ENCODE measurements at places on chromosomes 2 and 18.

DNA sequence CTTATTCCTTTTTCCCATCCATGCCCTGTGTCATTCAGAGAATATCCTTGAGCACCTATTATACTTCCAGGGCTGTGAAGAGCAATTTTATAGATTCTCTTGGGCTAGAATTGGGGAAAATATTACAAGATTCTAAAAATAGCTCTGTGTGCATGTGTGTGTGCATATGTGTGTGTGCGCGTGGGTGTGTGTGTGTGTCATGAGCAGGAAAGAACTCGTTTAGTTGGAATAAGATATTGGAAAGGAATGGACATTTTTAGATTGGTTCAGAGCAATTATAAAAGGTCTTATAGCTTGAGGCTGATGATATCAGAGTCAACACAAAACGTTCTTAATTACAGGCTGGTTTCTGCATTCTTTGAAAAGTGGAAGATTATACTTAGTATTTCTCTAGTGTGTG, 212.1 kb upstream of the COPS8 start:
- DNase-seq, result no peak

GRCh38 chr2:167310442-167310841, 422.2 kb downstream of the XIRP2 start:
- DNase-seq, result no peak

GRCh38 chr2:64913357-64913869, 75.8 kb upstream of the SLC1A4 start:
- no peak for DNase-seq

- DNase-seq, result peak; percentile 62
These were observed 787 bp upstream of the ADGRF3 start for GRCh38 chr2:26347286-26347865.

- no peak for DNase-seq
These were observed 33.1 kb downstream of the GPC1 start for GRCh38 chr2:240468303-240469238.

- no peak for DNase-seq
These were observed 18.7 kb upstream of the NCKAP5 start for GRCh38 chr2:133586978-133587377.

DNA sequence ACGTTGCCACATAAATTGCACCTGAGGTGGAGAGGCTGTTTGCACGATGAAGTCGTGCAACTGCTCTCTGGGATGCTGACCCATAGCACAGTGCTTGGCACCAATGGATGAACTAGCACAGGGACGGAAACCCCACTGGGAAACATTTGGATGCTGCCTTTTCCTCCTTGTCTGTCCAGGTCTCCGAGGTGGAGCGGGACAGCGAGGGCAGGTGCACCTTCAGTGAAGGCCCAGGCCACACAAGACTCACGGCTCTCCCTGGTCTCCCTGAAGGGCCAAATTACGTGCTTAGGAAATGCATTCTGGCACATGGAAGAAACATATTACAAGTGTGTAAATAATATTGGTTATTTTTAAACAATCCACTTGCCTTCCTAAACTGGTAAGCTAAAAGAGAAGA, 70.3 kb downstream of the TPO start:
- no peak for DNase-seq

DNA sequence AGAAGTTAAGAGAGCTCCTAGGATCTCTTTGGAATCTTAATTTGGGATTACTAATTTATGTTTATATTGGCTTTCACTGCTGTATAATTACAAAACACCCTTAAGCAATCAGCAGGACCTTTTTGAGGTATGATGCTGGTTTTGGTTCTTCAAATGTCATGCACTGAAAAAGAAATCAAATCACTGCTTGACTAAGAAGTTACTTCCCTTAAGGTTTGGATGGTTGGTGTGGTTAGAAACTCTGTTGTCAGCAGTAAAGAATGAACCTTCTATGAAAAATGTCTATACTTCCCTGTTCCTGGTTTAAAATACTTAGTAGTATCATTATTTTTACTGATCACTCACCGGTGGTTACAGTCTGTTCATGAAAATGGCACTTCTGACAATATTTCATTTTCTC, 5.5 kb downstream of the COLEC12 start:
- no peak for DNase-seq

- no peak for DNase-seq
These were observed 529.6 kb downstream of the NR4A2 start for GRCh38 chr2:155802888-155803287.

DNA sequence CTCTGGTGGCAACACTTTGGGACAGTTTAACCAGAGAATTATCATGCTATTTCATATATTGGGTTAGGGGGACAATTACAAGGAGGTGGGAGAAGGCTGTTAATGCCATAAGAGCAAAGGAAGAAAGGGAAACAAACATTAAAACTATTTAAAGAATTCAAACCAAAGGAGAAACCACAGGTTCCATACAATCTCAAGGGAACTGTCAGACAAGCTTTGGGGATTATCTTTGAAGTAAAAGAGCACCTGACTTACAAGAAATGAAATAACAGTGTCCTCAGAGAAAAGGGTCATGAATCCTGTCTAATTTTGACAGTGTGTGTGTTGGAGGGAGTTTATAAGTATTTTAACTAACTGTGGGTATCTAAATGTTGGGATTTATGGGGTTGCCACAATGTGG, 44.4 kb downstream of the CERS6 start:
- DNase-seq, result peak; percentile 60

DNA sequence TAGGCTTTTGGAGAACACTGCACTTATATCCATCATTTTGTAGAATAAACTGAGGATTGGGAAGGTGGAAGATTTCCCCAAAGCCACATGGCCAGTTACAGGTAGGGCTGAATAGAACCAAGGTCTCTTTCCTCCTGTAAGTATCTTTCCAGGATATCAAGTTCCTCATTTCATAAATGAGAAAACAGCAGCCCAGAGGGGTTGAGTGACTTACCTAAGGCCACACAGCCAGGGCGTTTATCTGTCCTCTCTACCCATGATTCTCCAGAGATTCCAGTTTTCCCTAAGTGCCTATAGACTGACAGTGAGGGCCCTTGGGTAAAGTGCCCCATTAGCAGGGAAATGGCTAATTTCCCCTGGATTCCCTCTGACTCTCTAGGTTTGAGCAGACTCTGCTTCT, 132.3 kb upstream of the SKOR2 start:
- DNase-seq, result no peak

DNA sequence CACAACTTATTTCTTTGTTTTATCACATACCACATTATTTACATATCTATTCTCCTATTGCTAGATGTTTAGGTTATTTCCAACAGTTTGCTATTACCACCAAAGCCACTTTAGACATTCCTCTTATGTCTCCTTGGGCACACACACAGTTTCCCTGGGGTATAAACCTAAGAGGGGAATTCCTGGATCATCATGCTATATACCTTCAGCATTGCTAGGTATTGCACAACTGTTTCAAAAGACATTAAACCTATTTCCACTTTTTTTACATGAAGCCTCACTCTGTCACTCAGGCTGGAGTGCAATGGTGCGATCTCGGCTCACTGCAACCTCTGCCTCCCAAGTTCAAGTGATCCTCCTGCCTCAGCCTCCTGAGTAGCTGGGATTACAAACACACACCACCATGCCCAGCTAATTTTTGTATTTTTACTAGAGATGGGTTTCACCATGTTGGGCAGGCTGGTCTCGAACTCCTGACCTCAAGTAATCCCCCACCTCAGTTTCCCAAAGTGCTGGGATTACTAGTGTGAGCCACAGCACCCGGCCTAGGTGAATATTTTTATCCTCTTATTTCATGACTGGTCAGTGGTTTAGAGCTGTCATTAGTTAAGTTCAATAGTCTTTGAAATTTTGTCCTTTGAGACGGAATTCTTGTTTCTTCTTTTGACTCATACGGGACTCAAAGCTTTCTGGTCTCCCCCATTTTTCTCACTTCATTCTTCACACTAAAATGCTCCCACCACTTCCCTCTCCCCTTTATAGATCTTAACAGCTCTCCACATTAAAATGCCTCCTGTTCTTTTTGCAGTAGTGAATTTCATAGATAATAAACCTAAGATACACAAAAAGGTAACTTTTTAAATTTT, 30.3 kb downstream of the SULT1C4 start:
- DNase-seq, result peak; percentile 54

- no peak for DNase-seq
These were observed 34.3 kb downstream of the AFF3 start for GRCh38 chr2:100107906-100108647.

- peak; percentile 69 for DNase-seq
These were observed 286.7 kb upstream of the VRK2 start for GRCh38 chr2:57759822-57760300.

DNA sequence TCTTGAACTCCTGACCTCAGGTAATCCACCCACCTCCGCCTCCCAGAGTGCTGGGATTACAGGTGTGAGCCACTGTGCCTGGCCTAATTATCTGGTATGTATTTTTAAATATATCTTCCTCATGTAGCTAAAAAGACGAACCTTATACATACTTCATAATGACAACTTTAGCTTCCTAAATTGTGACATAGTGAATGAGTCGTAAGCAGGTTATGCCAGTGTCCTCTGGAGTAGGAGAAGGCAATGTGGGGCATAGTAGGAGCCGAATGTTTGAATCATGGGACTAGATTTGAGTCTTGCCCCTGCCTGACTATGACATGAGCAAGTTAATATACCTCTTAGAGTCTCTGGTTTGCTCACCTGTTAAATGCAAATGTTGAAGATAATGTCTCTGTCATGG, 95.8 kb upstream of the FOSL2 start:
- peak; percentile 29 for DNase-seq

DNA sequence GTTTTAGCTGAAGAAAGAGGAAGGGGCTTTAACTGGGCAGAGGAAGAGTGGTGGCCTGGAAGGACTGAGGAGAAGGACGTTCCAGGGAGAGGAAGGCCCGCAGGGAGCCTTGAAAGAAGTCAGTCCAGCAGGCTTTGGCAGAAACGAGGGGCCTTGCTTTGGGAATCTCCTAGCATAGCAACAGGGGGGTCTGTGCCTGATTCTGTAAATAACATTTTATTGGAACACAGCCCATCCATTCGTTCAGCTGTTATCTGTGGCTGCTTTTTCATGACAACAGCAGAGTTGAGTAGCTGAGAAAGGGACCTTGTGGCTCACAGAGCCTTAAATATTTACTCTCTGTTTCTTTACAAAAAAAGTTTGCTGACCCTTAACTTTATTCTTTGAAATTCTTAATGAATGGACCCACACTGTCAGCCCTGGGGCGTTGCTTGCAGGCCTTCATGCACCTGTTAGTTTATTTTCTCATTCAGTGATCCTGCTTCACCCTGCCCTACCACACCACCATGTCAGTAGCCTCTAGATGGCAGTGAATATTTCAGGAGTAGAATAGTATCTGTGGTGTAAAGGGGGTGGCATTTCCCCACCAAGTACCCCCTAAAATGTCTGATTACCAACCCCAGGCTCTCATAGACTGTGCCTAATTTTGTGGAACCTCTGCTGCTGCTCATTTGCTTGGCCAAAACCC, 61.0 kb downstream of the MGAT5 start:
- DNase-seq, result no peak

DNA sequence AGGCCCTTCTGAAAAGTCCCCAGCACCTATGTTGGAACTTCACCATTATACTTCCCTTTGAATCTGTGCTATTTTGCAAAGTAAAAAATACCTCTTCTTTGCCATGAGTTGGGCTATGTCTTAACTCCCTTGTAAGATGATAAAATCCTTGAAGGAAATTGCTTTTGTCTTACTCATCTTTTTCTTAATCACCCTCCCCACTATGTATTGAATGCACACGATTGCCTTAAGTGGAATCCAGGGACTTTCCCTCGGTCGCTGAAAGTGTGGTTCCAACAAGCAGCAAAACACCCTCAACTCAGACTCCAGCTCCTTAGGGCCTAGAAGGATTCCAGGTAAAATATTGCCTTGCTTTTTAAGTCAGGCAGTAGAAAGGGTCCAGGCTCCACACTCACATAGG, 173.2 kb upstream of the ARL4C start:
- peak; percentile 95 for DNase-seq

DNA sequence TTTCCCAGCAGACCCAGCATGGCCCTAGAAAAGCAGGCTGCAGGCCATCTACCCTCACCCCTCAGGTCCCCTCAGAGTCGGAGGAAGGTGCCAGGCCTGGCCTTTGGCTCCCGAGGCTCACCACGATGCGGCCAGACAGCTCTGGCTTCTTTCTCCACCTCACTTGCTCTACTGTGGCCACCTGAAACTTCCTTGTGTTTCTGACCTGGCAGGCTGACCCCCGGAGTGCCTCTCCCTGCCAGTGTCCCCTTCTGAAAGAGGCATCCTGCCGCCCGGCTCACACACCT, 375.0 kb upstream of the HS6ST1 start:
- no peak for DNase-seq

DNA sequence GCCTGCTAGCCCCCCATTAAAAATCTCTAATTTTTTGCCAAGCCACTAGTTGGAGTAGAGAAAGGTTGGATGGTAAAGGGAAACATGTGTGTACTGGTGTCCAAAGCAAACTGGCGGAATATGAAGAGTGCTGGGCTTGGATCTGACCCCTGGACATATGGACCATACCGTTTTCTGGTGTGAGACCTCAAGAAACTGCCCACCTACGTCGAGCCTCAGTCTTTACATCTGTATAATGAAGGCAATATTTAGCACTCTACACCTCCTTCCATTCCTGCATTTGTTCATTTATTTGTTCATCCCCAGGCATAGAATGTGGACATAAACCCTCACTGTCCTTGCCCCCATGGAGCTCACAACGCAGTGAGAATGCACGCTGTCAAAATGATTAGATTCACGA, 142.4 kb downstream of the RHBDD1 start:
- no peak for DNase-seq

GRCh38 chr18:75070625-75071483, 138.1 kb downstream of the PTGR3 start:
- peak; percentile 89 for DNase-seq

DNA sequence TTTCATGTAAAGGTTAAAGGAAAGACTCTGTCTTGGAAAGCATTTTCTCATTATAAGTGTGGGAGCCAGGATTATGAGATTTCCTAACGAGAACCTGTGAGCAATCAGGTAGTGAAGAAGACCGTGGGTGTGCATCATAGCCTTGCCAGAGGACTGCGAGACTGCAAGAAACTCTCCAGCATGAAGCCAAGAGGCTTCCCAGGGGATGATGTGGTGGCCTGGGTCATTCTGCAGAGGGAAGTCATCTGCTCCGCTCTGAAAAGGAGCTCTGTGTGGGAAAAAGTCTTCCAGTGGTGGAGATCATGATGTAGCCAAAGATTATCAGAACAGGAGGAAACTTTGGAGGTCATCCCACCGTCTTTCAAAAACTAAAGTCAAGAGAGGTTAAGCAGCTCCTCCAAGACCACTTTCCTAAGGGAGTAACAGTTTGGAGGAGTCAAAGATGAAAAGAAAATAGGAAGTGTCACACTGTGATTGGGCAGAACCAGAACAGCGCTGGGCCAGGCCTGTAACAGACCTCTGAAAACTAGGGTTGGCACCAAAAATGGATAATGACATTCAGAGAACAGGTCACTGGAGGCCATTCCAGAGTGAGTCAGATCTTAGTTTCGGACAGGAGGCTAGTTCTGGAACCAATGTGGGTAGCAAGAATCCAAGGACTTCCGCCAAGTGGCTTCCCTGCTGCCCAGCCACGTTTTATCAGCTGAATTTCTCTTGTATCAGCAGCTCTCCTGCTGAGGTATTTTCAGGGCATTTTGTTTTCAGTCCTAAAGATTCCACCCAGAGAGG, 113.0 kb downstream of the LRATD1 start:
- DNase-seq, result no peak

GRCh38 chr2:19490846-19491435, 132.5 kb upstream of the OSR1 start:
- no peak for DNase-seq
